ENCODE measurements at places on chromosomes 11 and 22.
A peak's percentile ranks its signal among the peaks of the same experiment; 100 is the strongest.

DNA sequence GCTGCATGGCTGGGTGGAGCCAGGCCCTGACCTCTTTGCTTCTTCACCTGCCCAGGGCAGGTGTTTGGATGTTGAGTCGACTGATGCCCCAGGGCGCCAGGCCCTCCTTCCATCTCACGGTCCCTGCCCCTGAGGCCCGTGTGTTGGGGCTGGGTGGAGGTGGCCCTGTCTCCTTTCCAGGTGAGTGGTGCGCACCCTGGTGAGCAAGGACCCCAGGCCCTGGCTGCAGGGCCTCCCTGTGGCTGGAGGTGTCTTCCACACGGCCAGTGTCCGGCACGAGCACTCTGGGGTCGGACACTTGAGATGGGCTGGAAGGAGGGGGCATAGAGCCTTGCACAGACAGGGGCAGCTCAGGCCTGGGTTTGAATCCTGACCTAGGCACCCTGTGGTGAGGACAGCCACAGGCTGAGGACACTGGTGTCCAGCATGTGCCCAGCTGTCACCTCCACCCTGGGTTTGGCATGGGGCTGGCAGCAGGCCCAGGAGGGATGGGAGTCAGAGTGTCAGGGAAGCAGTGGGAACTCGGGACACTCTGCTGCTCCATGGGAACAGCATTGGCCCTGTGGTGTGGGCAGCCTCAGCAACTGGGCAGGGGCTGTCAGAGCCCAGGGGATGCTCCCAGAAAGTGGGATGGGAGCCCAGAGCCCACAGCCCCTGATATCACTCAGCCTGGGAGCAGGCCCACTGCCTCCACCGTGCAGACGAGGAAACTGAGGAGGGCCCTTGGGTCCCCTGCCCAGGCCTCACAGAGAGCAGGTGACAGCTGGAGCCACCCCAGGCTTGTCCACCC, 37.1 kb upstream of the CCDC188 start:
- no peak for DNase-seq

GRCh38 chr22:22670076-22670795, 25.8 kb downstream of the GGTLC2 start:
- no peak for DNase-seq

- DNase-seq, result no peak
These were observed 5.5 kb downstream of the H19 start for GRCh38 chr11:1992111-1992510.

- no peak for DNase-seq
These were observed 24.5 kb downstream of the MOB2 start for GRCh38 chr11:1461826-1462697.

- DNase-seq, result peak; percentile 97
These were observed 15.5 kb upstream of the UPK3A start for GRCh38 chr22:45268958-45269844.

- no peak for DNase-seq
These were observed 43.5 kb upstream of the MYEOV start for GRCh38 chr11:69250186-69251056.

GRCh38 chr11:107621081-107621480, 30.1 kb downstream of the ELMOD1 start:
- DNase-seq, result no peak

DNA sequence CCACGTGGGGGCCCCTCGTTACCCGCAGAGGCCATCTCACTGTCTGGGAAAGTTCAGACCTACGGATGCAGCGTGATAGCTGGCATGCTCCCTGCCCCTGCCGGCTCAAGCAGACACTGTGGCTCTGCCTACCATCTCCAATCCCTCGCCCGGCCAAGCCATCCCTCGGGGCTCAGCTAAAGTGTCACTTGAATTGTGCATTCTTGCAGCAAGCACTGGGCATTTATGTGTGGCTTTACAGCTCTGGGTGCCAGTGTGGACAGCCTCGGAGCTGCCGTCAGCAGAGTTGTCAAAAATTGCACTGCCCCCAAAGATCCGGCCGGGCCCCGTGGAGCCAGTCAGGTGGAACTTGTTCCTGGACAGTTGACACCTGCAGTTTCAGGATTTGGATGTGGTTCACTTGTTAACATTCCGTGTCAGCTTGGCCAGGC, 75.0 kb upstream of the FGF3 start:
- DNase-seq, result no peak

GRCh38 chr11:28353991-28354390, 245.8 kb downstream of the METTL15 start:
- DNase-seq, result no peak

DNA sequence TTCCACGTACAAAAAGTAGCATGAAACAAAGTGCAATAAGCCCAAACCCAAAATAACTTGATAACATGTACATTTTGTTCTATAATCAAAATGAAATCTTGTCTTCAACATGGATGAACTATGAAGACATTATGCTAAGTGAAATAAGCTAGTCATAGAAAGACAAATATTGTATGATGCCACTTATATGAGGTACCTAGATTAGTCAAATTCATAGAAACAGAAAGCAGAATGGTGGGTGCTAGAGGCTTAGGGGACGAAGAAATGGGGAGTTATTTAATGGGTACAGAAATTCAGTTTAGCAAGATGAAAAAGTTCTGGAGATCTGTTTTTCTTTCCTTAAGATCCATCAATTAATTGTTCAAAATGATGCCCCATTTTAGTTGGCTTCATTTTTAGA, 7.5 kb downstream of the PGM2L1 start:
- DNase-seq, result no peak

DNA sequence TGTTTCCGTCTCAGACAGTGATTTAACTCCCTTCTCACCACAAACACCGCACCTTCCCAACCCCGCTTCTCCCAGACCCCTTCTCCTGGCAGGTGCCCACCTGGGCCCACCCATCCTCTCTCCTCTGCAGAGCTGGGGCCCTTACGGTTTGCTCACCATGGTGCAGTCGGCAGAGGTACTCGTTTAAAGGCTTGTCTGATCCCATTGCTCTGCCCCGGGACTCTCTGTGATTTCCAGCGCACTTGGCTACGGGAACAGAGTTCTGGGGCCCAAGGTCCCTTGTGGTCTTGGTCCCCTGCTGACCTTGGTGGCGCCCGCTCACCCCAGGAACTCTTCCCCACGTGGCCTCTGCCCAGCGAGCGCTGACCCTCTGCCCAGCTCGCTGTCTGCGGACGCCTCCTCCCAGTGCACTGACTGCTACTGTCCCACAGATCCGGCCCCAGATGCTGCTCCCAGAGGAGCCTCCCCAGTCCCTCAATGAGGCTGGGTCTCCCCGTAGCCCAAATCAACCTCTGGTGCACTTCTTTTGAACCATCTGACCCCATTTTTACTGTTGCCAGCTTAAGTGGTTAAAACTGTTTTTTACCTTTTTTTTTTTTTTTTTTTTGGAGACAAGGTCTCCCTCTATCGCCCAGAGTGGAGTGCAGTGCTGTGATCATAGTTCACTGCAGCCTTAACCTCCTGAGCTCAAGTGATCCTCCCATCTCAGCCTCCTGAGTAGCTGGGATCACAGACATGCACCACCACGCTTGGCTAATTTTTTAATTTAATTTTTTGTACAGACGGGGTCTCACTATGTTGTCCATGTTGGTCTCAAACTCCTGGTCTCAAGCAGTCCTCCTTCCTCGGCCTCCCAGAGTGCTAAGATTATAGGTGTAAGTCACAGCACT, 21.3 kb upstream of the CTSD start:
- no peak for DNase-seq

GRCh38 chr11:10899121-10899830, 41.4 kb upstream of the ZBED5 start:
- no peak for DNase-seq

- peak; percentile 74 for DNase-seq
These were observed at the start of gene NAALAD2 for GRCh38 chr11:90134478-90135003. NAALAD2 (plus strand) TSS chr11:90134663; CDS start chr11:90134759, 96 bp downstream.

DNA sequence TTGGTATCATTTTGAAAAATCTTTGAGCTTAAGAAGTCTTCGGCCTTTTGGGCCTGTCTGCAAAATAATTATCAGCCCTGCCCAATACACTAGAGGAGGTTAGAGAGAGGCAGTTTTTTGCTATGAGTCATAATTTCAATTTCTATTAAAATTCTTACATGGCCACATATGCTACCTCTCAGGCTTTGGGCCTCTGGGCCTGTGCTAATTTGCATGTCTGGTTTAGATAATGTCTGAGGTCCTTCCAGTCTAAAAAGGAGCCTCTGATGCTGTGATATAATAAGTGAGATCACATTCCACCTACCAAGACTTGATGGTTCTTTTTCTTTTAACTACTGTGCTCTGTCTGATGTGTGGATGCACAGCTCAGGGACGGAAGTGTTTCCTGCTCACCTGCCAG, 70.8 kb downstream of the KCNJ1 start:
- DNase-seq, result no peak

GRCh38 chr11:35412285-35412684, 7.1 kb downstream of the SLC1A2 start:
- peak; percentile 60 for DNase-seq

- DNase-seq, result no peak
These were observed 1.6 kb downstream of the CADM1 start for GRCh38 chr11:115502636-115503082.

DNA sequence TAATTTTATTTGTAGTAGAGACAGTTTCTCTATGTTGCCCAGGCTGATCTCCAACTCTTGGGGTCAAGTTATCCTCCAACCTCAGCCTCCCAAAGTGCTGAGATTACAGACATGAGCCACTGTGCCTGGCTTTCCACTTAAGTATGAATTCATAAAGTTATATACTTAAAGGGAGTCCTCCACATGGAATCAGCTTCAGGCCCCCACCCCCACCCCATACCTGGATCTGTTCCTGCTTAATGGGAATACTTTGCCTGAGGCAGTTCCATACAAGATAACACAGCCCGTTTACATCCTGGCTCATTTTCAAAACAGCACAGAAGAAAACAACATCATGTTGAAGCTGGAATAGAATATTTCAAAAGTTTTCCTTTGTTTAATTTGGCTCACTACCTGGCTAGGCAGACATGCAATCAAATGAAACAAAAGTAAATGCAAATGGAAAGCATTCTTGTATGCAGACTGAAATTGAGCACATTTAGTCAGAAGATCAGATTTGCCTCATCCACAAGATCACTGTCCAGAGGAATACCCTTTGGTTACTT, 82.4 kb downstream of the FAT3 start:
- no peak for DNase-seq

- DNase-seq, result no peak
These were observed 13.0 kb downstream of the INTS4 start for GRCh38 chr11:77981346-77981947.

- no peak for DNase-seq
These were observed 666 bp downstream of the MSANTD4 start for GRCh38 chr11:106021181-106021966.

- peak; percentile 30 for DNase-seq
These were observed 522.3 kb downstream of the BRD1 start for GRCh38 chr22:49305214-49305965.

GRCh38 chr11:3929232-3929631, 73.8 kb downstream of the STIM1 start:
- no peak for DNase-seq

DNA sequence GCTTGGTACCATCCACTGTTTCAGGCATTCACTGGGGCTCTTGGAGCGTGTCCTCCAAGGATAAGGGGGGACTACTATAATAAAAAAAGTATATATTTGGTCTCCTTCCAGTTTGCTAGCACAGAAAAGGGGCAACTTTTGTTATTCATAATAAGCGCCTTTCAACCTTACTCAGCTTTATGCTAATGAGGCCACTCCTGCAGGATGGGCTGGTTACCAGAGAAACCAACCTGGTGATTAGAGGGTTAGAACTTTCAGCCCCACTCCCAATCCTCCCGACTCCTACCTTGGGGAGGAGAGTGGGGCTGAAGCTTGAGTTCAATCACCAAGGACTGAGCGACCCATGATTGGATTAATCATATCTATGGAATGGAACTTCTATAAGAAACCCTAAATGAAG, 31.8 kb downstream of the PPFIBP2 start:
- no peak for DNase-seq

All from D341Med (cell line).